ENCODE measurements at places on chromosomes 11 and 22. TPM values are rescaled to one million over a fixed set of nuclear protein-coding genes. Genes with fewer than 3 reads are reported as not detected.

DNA sequence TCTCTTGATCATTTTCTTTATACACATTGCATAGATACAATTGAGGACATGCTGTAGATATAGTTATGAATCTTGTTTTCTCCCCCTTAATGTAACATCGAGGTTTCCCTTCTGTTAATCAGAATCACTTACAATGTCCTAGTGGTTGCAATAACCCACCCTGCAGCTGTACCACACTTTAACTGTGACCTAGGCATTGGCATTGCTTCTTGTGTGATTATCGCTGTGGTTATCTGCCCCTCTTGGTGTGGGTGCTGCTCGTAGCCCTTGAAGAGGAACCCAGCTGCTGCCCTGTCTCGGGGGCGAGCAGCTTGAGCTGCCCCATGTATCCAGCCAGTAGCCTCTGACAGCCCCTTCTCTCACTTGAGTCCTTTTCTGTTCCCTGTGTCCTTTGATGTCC is 1.5 kb downstream of the DGAT2 start:
- DNase-seq = no peak

GRCh38 chr11:12330485-12331231 is 46.7 kb upstream of the PARVA start:
- no peak for DNase-seq

GRCh38 chr11:45332276-45332934 is 46.3 kb upstream of the SYT13 start:
- peak; percentile 66 for DNase-seq

GRCh38 chr22:29138556-29139305 is 65.9 kb downstream of the KREMEN1 start:
- DNase-seq = no peak

MAJIN gene
- 0.17 TPM for total RNA-seq

KCNQ1 gene
- not detected for total RNA-seq

VPS37C gene
- 9.7 TPM for total RNA-seq

All from dermis blood vessel endothelial cell (primary cell).